Aorta (tissue), 5 donors: ENCODE measurements at places on chromosomes 6 and 20.

GRCh38 chr20:12040261-12040660 lies 122.6 kb downstream of the BTBD3 start:
- no peaks in the 10 kb centered on the region for H3K36me3 ChIP-seq
- H3K4me1 ChIP-seq: no peaks in the 10 kb centered on the region
- no peak overlapping the region for H3K4me3 ChIP-seq

- H3K27me3 ChIP-seq: no peaks in the 10 kb centered on the region
- DNase-seq: no peak
- H3K27ac ChIP-seq: no peak overlapping the region
- no peak overlapping the region for H3K4me3 ChIP-seq
These were observed 218.6 kb downstream of the SYNE1 start for GRCh38 chr6:152418551-152418950.

GRCh38 chr6:164183556-164184123 lies 769.1 kb downstream of the QKI start:
- H3K4me1 ChIP-seq: no peaks in the 10 kb centered on the region
- H3K36me3 ChIP-seq: no peaks in the 10 kb centered on the region
- H3K27ac ChIP-seq: no peak overlapping the region
- H3K4me3 ChIP-seq: no peak overlapping the region

- H3K4me1 ChIP-seq: no peaks in the 10 kb centered on the region
- no peak overlapping the region for H3K4me3 ChIP-seq
- DNase-seq: no peak
These were observed 132.9 kb downstream of the PXDC1 start for GRCh38 chr6:3618642-3619041.

- H3K27me3 ChIP-seq: no peaks in the 10 kb centered on the region
- no peaks in the 10 kb centered on the region for H3K36me3 ChIP-seq
- H3K4me3 ChIP-seq: no peak overlapping the region
- no peak for DNase-seq
These were observed 60.1 kb upstream of the RNF146 start for GRCh38 chr6:127206531-127207095.

DNA sequence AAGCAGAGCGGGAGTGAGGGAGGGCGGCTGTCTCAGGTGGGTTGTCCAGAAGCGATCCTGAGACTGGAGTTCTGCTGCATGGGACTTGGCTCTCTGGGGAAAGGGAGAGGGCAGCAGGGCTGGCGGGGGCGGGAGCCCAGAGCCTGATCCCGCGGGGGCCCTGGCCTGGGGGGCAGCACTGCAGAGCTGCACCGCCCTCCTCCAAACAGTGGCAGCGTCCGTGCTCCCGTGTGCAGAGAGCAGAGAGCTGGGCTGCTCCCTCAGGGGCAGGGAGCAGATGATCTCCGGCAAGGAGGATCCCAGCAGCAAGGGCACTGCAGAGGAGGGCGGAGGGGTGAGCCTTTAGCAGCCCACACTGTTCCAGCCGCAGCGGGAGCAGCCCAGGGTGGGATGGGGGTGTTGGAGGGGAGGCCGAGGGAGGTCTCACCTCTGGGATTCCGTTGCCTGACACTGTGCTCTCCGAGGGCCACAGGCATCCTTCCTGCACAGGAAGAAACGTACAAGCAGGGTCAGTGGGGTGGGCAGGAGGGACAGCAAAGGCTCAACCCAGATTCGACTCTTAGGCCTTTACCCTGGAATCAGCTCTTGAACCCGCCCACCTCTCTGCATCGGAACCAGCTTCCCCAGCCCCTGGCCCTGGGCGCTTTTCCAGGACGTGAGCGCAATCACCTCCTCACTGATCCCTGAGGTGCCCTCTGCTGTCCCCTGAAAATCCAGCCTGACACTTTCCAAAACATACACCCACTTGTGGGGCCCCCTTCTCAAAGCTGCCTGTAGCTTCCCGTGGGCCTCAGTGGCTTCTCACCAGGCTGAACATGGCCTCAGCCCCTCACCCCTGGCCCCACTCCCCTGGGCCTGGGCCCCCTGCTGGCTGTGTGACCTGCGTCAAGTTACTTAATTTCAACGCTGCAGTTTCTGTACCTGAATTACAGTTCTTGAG lies 32.6 kb upstream of the ZBP1 start:
- no peaks in the 10 kb centered on the region for H3K36me3 ChIP-seq
- H3K27me3 ChIP-seq: no peaks in the 10 kb centered on the region
- no peak overlapping the region for H3K27ac ChIP-seq
- DNase-seq: peak; percentile 72

DNA sequence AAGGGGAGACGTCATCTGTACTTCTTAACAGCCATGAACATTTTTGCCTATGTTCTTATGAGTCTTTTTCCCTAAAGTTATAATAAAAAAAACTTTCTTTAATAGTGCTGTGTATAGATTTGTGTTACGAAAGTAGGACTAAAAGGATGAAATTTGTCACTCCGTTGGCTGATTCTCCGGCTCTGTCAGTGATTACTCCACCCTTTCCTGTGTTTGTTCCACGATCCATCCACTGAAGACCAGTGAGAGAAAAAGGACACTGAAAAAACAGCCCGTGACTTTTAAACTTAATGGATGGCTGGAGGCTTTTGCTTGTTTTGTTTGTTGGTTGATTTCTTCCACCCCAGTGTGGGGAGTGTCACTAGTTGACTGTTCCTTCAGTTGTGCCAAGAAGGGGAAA lies 232.0 kb upstream of the NOX3 start:
- H3K27ac ChIP-seq: no peak overlapping the region
- no peaks in the 10 kb centered on the region for H3K4me1 ChIP-seq
- no peak for DNase-seq
- H3K27me3 ChIP-seq: no peaks in the 10 kb centered on the region
- H3K4me3 ChIP-seq: no peak overlapping the region
- H3K36me3 ChIP-seq: no peaks in the 10 kb centered on the region

GRCh38 chr6:137767911-137768690 lies 99.0 kb upstream of the TNFAIP3 start:
- no peak overlapping the region for H3K4me3 ChIP-seq
- H3K4me1 ChIP-seq: no peaks in the 10 kb centered on the region
- DNase-seq: no peak
